ENCODE measurements at places on chromosomes 5 and 9.
A peak's percentile ranks its signal among the peaks of the same experiment; 100 is the strongest.

GRCh38 chr9:112112519-112112918, 62.6 kb downstream of the SUSD1 start:
- peak; percentile 92 for DNase-seq

DNA sequence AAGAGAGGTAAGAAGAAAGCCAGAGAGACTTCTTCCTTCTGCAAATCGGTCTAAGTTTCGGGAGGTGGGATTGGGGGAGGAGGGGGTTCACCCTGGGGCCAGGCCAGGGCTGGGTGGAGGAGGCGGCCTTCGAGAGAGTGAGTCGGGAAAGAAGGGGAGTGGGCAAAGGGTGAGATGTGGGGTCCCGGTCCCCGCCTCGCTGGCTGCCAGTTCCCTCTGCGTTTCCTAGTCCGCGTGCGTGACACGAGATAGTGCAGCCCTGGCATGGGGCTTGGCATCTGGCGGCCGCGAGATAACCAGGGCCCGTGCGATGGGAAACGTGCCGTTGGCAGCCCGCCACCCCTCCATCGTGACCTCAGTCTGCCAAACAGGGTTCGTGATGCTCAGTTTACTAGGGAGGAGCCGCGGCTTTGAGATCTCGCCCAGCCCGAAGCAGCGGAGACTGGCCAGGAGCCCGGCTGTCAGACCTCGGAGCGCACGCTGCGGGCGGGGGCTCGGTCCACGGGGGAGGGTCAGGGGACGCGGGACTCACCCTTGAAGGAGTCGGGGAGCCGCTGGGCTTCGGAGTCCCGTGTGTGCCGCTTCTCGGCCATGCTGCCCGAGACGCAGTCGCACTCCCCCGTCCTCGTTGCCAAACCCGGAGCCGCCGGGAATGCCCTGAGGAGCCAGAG, at the start of gene STOM:
Gene STOM, minus strand, starts transcription at position 656 of the 671 bp plus-strand sequence. Its CDS starts 63 bp downstream, at position 593.
- peak; percentile 93 for DNase-seq

- DNase-seq = no peak
Observed at GRCh38 chr5:138965626-138966025, 90.5 kb upstream of the LRRTM2 start.

DNA sequence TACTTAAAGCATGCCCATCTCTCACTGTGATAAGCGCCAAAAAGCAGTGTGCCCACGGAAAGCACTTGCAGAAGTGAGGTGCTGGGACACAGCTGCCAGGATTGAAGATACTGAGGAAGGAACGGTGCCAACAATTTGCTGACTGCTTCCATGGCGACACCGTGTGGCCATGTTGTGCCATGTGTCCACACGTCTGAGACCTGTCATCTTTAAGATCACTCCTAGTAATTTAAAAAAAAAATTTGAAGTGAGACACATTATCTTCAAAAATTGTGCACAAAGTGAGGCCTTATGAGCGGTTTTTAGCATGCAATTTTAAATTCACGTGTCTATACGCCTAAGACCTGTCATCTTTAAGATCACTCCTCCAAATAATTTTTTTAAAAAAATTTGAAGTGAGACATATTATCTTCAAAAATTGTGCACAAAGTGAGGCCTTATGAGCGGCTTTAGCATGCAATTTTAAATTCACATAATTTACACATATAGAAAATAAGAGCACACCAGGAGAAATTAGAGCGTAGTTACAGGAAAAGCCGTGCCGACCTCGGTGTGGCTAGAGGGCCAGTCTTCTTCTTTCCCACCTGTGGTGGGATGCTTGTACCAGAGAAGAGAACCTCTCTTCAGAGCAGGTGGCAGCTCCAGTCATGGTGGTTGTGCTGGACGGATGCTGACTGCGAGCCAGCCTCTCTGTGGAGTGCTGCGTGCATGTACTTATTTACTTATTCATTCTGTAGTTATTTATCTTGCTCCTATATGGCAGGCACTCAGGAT, 21.4 kb upstream of the FLT4 start:
- DNase-seq = peak; percentile 56

- DNase-seq = peak; percentile 43
Observed at GRCh38 chr5:107670087-107670931, 428 bp downstream of the EFNA5 start.

GRCh38 chr5:14086261-14086660, 56.9 kb upstream of the TRIO start:
- DNase-seq = no peak

- DNase-seq = no peak
Observed at GRCh38 chr5:167936022-167936421, 355.4 kb upstream of the WWC1 start.

- no peak for DNase-seq
Observed at GRCh38 chr5:19125956-19126713, 861.9 kb downstream of the CDH18 start.

DNA sequence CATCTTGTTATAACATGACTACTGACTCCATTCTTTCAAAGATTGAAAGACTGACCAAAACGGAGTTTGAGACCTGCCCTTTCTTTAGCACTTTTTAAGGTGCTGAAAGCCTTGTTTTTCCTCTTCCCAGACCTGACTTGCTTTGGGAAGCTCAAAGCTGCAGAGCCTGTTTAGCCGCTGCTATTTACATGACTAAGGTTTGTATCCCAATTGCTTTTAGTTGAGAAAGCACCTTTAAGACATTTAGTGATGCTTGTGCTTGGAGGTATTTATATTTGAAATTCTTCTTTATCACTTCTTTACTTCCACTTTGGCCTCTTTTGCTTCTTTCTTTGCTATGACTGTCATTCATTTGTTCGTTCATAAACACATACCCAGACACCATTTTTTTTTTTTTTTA, 182.6 kb upstream of the ELL2 start:
- no peak for DNase-seq

DNA sequence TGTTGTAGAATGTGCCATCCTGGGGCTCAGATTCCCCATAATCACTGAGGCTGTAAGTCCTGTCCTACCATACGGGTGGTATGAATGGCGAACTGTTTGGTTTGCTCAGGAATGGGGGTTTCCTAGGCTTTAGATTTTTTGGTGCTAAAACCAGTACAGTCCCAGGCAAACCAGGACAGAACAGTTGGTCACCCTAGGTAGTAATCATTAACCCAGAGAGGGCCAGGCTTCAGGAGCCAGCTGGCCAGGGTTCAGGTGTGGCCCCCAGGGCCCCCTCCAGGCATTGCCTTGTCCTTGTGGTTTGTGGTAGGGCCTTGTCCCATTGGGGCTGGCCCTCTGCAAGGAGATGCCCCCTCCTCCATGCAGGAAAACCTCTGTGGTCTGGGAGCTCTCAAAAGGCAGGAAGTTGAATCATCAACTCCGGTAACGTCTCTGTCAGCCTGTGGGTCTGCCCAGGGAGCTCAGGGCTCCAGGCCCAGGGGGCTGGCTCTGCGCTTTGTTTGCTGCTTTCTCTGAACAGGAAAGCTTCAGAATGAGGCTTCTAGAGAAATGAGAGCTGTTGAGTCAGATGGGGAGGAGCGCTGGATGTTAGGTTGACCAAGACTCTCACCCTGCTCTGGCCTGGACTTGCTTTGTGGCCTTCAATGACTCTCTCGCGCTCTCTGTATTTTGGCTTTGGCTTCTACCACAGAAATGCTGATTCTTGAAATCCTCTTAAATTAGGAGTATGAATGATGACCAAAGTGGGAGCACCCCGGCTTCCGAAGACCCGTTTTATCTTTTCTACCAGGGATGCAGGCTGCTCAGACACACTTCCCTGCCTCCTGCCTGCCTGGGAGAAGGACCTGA, 22.2 kb upstream of the JADE2 start:
- DNase-seq = peak; percentile 99

DNA sequence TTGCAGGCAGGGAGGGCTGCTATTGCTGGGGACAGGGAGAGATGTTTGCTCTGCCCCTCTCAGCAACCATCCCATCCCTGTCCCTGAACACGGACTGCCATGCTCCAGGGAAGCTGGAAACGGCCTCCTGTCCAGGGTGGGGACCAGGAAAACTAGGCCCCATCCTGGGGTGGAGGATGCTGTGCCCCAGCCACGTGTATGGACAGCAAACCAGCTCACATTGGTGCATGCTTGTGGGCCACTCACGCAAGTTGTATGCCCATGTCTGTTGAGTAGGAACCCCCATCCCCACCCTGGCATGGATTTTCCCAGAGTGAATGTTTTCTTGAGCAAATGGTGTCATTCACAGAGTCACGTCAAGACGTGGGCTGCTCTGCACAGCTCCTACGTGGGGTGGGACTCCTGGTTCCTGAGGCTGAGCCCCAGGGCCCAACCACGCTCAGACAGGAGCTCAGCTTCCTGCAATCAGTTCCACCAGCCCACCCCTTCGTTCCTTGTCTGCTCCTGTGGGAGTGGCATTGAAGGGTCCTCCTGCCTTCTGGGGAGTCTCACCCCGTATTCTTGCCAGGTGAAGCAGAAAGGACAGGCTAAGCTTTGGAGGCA, 4.6 kb downstream of the UNC5A start:
- DNase-seq = no peak

DNA sequence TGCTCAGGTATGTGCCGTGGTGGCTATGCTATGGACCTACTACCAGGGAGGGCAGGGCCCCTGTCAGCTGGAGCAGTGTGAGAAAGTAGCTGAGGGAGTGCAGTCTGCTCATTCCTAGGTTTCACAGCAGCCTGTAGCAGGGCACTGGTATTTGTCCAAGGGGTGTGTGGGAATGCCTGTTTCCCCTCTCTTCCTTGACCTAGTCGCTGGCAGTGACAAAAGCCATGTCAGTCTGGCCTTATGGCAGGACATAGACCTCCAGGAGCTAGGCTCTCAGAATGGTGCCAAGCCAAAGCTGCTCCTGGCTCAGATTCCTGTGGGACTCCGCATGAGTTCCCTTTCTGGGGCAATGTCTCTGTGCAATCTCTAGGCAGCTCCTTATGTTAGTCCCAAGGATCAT, 253.9 kb upstream of the TYRP1 start:
- DNase-seq = no peak

DNA sequence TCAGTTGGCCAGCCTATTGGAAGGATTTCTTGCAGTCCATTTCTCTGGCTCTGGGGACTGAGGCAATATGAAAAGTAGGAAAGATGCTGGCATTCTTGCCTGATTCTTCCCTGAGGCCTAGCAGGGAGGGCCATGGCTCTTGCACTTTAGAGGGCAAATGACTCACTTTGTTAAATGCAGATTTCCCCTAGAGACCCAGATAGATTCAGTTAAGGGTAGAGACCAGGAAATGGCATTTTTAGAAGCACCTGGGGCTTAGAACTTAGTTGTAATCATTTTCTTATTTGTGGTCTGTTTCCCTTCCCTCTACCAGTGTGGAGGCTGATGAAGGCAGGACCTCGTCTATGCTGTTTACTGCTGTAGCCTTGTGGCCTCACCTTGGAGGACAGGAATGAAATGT, 112.8 kb upstream of the NR3C1 start:
- no peak for DNase-seq

- DNase-seq = peak; percentile 76
Observed at GRCh38 chr5:54390015-54390414, 65.5 kb upstream of the HSPB3 start.

GRCh38 chr9:127222388-127223095, 42.0 kb upstream of the GARNL3 start:
- no peak for DNase-seq

DNA sequence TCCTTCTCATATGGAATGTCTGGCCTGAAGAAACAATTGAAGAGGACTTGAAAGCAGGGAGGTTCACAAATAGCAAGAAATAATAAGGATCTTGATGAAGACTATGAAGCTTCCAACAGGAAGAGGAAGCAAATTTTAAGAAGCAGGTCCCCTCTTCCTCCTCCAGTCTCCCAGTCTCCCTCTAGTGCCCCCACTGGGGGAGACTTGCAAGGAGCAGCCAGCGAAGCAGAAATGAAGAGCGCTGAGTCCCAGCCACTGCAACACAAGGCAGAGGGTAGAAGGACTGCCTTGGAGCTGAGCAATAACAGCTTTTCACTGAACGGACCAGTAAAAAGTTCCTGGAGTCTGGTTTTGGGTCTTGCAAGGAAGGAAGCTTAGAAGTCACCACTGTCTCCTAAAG, 32.6 kb upstream of the ACO1 start:
- peak; percentile 5 for DNase-seq

DNA sequence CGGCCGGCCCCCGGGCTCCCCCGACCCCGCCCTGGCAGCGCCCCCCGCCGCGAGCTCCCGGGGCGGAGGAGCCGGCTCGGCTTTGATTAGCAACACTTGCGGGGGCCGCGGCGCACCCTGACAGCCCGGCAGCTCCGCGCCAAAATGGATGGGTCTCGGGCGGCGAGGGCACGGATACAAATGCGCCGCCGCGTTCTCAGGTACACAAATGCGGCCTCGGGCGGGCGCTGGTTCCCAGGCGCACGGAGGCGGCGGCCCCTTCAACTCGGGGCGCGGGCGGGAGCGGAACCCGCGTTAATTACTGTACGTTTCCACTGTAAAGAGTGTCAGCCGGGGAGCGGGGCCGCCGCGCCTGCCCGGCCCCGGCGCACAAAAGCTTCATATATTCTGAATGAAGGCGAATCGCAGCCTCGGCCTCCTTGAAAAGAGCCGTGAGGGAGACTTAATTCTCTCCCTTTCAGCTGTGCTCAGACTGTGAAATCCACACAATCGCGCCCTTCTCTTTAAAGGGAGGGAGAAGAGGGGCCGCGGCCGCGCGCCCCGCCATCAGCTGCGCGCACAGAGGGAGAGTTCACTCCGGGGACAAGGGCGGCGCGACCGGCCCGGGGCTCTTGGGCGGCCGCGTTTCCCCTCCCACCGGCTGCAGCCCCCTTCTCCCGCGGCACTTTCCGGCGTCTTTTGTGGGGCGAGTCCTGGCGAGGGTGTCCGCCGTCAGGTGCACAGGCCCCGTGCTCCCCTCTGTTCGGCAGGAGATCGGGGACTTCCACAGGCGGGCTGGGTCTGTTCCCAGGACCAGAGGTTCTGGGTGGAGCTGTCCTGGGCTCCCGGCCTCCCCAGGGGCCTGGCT, 27.0 kb downstream of the MSX2 start:
- DNase-seq = peak; percentile 52

DNA sequence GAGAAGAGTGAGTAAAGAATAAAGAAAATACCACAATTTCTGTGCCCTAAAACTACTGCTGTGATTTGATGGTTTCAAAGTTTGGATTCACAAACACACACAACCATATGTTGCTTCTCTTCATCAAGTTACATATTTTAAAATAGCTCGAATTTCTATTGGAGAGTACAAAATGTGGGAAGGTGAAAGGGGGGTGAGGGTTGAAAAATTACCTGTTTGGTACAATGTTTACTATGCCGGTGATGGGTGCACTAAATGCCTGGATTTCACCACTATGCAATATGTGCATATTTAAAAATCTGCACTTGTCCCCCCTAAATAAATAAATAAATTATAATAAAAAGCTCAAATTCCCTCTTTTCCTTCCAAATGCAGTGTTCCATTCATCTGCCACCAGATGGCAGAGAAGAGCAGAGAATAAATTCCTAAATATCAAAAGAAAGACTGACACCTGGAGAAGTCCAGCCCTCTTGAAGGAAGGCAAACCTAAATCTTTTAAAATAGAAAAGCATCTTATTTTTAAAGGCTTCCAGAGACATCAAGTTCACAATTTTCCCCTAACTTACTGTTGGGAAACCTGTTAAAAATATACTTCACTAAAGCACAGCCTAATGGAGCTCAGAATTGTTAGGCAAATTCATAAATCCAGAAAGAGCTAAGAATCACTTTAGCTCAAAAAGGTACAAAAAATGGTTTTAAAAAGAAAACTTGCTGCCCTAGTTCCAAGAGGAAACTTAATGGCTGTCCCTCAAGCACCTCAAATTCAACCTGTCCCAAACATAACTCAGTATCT, 24.8 kb upstream of the HNRNPA0 start:
- DNase-seq = peak; percentile 58

Measured in GM23248 (cell line).